ENCODE measurements at places on chromosomes 16 and 17.
A peak's percentile ranks its signal among the peaks of the same experiment; 100 is the strongest.

- DNase-seq: no peak
These were observed 251.7 kb upstream of the SALL1 start for GRCh38 chr16:51402785-51403184.

DNA sequence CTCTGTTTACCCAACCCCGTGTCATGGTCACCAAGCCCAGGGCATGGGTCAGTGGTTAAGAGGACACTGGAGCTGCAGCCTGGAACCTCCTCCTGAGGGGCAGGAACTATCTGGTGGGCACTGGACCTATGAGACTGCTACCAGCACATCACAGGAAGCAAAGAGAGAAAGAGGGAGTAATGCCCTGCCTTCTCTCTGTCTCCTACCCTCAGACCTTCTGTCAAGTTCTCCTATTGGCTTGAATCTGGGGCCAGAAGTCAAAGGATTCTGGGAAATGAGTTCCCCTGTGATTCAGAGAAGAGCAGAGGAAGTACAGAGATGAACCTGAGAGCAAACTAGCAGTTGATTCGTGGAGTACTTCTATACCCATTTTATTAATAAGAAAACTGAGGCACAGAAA lies 123.0 kb upstream of the GNAO1 start:
- DNase-seq: no peak

- no peak for DNase-seq
These were observed 8.7 kb downstream of the TMEM235 start for GRCh38 chr17:78240012-78240655.

DNA sequence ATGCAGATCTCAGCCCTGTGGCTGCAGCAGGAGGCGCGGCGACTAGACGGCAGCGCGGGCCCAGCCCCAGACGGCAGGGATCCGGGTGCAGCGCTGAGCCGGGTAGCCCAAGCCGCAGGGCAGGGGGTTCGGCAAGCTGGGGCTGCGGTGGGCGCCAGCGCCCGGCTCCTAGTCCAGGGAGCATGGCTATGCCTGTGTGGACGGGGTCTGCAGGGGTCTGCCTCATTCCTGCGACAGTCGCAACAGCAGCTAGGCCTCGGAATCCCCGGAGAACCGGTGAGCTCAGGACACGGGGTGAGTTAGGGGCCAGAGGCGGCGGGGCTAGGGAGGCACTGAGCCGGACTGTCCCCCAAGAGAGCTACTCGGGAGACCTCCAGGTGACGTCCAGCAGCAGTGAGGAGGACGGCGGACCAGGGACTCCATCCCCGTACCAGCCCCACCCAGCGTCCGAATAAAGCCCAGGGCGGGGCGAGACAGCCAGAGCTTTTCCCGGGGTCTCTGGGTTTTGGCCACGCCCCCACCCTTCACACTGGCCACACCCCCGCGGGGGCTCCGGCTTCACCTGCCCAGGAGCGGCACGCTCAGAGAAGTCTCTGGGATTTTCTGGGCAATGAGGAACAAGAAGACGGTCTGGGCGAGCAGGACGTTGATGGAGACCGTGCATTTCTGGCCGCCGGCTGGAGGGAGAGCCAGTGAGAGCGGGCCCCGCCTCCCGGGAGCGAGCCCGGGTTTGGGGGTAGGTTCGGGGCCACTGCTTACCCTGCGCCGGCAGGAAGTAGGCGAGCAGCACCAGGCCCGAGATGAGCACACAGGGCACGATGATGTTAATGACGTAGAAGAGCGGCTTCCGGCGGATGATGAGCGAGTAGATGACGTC lies 1.1 kb downstream of the C17orf107 start:
- DNase-seq: no peak

DNA sequence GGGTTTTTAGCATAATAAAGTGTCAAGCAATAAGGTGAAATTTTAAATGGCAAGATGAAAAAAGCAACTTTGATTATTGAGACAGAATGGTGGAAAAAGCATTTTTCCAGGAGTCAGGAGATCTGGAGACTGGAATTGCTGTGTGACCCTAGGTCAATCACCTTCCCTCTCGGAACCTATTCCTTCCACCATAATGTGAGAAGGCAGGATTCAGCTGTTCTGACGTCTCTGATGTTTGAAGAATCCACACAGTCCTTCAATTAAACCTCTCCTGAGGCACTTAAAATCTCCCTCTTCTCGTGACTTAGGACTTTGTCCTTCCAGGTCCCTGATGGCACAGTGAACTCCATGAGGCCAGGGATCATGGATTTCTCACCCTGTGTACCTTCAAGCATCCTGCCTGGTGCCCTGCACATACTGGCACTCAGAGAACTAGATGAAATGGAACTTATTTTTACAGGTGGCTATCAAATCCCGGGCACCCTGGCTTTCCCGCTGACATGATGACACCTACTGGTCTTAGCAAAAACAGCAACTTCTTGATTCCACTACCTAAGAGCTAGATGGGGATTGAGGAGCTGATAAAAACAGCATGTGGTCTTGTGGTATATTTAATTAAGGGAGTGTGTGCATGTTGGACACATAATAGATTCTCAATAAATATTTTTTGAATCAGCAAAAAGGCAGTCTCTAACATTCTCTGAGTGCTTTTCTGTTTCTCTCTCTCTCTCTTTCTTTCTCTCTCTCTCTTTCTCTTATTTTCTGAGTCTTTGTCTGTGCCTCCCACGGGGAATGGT lies 2.3 kb upstream of the CCDC182 start:
- DNase-seq: peak; percentile 60

- no peak for DNase-seq
These were observed 1.2 kb downstream of the ZACN start for GRCh38 chr17:76079956-76080767.

- no peak for DNase-seq
These were observed 76.1 kb upstream of the ASIC2 start for GRCh38 chr17:33369149-33369548.

GRCh38 chr16:28587386-28587785 lies 9.5 kb downstream of the SULT1A2 start:
- DNase-seq: peak; percentile 75

- DNase-seq: no peak
These were observed 154.8 kb downstream of the XYLT1 start for GRCh38 chr16:17316005-17316404.

DNA sequence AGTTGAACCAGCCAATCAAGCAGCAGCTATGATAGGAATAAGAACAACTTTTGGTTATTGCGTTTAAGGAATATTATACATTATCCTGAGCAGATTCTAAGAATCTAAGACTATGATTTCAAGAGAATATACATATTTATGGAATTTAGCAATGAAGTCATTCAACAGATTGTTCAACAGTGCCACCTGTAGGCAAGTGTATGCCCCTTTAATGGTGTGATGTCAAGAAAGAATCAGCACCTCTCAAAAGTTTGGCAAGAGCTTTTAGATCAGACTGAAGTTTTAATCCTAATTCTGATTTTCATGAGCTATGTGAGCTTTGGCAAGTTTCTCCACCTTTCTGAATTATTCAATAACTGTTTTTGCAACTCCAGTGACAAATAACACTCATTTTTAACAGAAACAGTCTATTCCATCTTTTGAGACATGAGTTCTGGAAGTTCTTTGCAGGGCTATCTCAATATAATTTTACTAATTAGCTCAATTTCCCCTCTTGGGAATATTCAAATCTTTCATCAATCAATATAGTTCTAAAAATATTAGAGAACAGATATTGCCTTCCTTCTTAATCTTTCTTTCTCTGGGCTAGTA lies 474.3 kb upstream of the TOM1L1 start:
- peak; percentile 13 for DNase-seq

- no peak for DNase-seq
These were observed 9.1 kb downstream of the CRHR1 start for GRCh38 chr17:45792995-45793755.

DNA sequence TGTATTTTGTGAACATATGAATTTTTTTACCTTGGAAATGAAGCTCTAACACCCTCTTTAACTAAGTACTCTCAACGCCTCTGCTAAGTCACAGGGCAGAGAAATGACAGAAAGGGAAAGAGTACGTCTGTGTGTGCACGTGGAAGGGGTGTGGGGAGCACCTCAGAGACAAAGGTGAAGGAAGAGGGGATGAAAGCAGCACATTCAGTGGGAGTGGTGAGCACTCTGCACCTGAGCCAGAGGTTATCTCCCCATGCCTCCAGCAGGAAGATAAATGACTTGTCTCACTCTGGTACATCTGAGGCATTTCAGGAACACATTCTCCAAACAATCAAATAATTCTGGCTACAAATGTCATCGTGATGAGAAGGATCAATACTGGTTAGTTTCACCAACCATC lies 15.0 kb downstream of the GNA13 start:
- no peak for DNase-seq
